ENCODE measurements at places on chromosomes 12 and 14.

DNA sequence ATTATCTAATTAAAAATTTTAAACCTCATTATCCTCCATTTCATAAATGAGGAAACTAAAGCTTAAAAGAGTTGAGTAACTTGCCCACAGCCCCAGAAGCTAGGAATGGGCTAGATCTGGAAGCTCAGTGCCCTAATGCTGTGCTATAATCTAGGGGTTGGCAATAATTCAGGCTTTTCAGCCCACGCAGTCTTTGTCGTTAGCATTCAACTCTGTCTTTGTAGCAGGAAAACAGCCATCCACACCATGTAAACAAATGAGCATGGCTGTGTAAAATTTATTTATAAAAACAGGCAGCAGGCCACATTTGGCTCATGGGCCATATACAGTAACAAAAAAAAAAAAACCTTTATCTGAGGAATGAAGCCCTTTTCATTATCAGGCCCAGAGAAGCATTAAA lies 92.4 kb upstream of the OVCH1 start:
- peak; percentile 19 for DNase-seq

GRCh38 chr14:98871796-98872195 lies 400.2 kb downstream of the BCL11B start:
- DNase-seq, result peak; percentile 6

- no peak for DNase-seq
Measured at GRCh38 chr12:114864837-114865551, 181.0 kb upstream of the TBX3 start.

DNA sequence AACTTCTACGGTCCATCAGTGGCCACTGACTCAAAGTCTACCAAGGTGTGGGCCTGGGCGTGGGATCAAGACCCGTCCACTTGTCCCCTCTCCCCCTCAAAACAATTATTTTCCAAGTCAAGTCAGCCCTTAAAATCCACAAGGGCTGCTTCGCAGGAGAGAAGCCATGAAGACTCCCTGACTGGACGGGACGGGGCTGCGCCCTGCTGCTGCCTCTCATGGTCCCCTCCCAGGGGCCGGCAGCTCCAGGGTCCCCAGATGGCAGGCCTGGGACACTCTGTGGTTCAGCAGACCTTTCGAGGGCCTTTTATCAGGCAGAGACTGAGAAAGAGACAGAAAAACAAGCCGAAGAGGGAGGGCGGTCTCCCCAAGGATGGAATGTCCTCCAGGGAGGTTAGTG lies 10.8 kb downstream of the NGB start:
- DNase-seq, result no peak

DNA sequence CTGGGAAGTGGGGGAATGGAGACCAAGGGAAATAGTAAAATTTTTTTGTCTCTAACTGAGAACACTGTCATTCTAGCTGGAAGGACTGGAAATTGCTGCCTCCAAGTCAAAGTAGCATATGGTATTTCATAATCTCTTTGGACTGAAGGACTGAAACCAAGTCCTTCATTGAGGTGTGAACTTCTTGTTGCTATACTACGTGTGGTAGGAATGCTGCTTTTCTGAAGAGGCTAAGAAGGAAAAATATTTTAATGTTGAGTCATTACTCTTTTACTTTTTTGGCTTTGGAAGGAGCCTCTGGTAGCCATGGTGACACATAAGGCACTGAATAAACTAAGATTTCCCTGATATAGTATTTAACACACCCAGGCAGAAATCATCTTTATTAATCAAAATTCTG lies 465.4 kb downstream of the NPAS3 start:
- DNase-seq, result peak; percentile 93

GRCh38 chr14:20503898-20504297 lies 1.4 kb upstream of the RNASE10 start:
- DNase-seq, result peak; percentile 9

DNA sequence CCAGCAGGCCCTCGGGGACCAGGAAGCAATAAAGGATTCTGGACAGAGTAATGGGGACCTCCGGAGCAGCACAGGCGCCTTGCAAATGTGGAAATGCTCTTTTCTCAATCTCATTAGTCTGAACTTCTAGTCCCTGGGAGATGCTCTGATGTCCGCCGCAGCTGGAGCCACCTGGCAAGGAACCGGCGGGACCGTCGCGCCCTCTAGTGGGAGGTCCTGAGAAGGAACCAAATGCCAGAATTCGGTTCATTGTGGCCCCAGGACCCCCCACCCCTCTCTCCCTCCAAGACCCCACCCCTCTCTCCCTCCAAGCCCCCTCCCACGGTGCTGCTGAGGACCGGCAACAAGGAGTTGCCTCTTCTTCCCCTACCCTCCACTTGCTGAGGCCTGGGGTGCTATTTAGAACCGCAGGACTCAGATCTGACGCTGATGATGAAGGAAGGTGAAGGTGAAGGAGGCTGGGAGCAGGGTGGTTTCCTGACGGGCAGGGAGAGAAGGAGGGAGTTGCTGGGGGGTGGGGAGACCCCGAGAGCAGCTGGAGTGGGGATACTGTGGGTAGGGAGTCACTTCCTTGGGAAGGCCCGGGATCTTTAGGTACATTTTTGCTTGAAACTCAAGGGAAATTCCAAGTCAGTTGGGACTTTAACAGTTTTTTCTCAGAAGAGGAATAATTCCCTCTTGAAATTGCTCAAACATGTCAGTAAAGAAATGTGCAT lies 42.5 kb downstream of the SMIM41 start:
- peak; percentile 46 for DNase-seq

GRCh38 chr14:77245820-77246219 lies 25.2 kb downstream of the NGB start:
- DNase-seq, result no peak

- no peak for DNase-seq
Measured at GRCh38 chr14:36524874-36525745, 5.1 kb upstream of the NKX2-1 start.

DNA sequence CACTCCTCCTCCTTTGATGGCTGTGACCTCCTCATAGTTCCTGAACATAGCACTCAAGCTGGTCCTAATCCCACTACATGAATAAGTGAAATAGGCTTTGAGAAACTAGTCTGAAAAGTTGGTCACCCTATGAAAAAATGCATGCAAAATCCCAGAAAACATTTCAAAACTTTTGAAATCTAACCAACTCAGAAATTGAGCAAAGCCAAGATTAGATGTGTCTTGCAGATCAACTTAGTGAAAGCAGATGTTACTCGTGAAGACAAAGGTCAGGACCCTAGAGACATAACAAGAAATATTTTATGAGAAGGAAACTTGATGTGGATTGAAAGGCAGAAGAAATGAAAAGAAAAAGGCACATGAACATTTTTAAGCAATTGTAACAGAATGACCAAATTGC lies 63.3 kb downstream of the TSHR start:
- no peak for DNase-seq

GRCh38 chr14:58633831-58634230 lies 3.9 kb upstream of the DACT1 start:
- no peak for DNase-seq
